AG04450 (cell line): ENCODE measurements at places on chromosomes 1 and 21.

DNA sequence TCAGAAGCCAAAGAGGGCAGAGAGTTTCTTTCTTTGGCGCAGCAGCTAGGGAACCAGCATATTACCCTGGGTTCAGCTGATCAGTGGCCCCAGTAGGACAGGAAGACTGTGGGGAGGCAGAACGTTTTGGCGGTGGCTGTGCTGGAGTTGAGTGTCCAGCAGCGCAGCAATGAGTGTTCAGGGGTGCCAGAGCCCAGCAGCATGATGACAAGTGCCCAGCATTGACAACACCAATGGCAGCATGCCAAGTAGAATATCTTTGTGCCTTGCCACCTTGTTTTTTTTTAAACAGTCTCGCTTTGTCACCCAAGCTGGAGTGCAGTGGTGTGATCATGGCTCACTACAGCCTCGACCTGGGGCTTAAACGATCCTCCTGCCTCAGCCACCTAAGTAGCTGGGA is 106.7 kb upstream of the CDC42BPA start:
- DNase-seq = no peak

DNA sequence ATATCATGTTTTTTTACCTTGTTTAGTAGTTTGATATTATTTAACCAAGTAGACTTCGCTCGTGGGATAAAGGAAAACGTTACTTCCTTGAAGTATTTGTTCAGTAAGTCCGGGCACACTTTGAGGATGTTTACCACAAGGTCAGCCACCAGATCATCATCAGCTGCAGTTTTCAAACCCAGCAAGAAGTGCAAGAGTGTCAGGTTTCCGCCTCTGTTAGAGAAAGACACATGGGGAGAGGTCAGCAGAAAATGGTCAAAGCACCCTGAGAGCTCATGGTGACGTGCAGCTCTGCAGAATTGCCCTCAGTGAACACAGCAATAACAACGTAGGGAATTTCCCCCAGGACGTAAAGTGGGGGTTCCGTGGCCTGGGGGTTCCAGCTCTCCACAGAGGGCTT is 24.4 kb downstream of the URB1 start:
- no peak for DNase-seq

DNA sequence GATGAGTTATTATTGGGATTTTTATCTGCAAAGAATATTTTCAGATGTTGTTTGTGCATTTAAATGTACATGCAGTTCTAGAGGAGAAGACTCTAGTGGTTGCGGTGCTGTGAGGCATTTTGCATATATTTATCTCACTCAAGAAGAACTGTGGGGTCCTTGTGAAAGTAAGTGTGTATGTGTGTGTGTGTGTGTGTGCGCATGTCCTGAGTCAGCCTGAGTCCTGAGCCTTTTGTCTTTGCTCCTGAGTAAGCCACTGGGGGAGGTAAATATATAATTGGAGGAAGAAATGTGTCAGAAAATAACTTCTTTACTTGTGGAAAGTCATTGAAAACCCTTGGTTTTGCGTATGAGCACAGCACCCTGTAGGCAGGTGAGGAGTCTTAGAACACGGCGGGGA is 55.6 kb upstream of the CD34 start:
- no peak for DNase-seq

DNA sequence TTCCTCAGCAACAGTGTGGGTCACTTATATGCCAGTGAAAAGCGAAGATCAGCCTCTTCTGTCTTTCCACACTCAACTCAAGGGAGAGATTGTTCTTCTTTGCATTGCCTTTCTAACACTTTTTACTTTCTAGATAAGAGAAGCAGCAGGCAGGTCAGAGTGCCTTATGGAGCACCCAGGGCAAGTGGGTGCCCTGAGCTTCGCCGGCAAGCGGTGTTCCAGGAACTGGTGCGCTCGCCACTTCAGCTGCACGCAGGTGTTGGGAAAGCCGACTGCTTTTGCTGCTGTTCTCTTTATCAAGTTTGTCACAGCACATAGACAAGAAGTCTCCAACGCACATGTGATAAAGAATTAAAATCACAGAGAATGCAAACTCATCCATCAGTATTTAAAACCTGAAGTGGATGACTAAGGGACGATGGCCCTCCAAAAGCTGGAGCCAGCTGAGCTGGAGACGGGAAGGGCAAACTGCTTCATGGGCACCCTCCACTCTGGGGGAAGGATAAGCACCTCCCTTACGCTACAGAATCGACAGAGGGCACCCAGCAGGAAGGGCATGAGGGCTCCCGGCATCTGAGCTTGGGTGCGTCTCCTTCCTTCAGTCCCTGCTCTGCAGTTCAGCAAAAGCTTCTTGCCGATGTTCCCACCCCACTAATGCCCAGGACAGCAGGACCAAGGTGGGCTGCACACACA is 20.7 kb downstream of the UBE2G2 start:
- DNase-seq = no peak

DNA sequence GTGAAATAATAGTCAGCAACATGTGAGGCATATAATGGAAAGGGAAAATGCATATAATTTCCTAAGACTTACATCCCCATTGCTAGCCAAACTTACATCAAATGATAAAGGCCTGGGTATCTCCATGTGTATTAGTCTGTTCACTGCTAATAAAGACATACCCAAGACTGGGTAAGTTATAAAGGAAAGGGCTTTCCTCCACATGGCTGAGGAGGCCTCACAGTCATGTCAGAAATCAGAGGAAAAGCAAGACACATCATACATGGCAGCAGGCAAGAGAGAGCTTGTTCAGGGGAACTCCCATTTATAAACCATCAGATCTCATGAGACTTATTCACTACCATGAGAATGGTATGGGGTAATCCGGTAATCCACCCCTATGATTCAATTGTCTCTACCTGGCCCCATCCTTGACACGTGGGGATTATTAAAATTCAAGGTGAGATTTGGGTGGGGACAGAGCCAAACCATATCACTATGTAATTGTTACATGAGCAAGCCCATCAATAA is 161.5 kb upstream of the SAMSN1 start:
- no peak for DNase-seq

DNA sequence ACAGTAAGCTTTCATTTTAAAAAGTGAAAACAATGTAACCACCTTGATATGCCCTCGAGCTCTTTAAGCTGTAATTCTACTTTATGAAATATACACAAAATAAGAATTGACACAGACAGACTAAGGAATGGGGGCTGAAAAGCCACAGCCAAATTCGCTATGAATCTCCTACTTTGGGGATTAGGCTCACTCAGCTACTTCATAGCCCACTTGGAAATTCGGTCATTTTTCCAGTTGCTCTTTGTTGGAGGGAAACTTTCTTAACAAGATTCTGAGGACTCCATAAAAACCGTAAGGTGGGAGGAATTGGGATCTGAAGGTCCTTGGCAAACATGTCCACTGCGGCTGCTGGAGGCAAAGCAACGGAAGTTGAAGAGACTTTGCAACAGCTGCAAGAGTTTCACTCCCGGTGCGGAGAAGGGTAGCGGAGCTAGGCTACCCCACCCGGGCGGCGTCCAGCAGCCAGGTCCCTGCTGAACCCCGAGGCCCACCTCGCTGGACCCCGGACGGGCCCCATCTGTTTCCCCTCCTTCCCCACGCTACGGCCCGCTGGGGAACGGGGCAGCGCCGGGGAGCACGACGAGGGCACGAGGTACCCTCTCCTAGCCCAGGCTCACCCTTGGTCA is 634 bp downstream of the MYCBP start:
- DNase-seq = no peak

DNA sequence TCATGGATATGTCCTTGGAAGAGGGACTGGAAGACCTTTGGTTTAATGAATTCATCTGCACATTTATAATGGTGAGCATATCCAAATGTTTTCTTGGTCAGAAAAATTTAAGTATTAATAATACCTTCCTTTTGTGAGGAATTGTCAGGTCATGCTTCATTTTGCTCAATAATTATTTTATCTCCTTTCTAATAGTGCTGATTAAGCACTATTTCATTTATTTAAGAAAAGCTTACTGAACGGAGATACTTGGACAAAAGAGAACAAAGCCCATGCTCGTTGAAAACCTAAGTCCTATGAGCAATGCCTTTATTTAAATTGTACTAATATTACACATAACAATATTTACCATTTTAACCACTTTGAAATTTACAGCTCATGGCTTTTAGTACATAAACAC is 281.5 kb downstream of the PDE4B start:
- no peak for DNase-seq

DNA sequence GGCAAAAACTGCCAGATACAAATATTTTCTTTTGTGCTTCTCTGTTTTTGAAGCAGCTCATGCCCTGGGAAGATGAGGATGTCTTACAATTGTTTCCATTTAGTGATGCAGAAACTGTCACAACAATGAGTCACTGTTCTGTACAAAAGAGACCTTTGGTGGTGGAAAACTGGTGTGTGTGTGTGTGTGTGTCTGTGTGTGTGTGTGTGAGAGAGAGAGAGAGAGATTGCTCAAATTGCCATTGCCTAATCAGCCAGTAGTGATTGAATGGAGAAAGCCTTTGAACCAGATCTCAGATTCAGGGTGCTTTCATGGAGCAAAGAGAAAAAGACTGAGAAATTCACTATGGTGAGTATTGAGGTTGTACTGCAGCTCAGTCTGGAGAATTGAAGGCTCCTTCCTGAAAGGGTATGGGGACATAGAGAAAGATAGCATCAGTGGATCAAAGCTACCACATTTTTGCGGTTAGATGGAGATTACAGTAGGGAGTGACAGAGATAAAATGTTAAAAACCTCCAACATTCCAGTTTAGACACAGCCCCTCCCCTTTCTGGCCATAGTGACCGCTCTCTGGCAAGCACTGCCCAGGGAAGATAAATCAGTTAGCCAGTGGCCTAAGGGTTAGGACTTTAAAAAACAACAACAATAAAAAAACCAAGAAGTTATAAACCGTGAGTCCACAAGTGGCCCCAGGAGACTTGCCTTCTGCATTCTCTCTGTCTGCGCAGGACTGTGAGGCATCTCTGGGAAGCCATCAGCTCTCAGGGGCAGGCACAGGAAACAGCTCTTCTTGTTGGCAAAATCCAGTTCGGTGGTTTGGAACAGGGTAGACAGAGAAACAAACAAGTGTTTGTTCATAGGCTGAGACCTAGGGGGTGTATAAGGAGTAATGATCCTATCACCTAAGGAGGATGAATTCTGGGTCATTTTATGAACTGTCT is 406.5 kb downstream of the DUSP10 start:
- no peak for DNase-seq

DNA sequence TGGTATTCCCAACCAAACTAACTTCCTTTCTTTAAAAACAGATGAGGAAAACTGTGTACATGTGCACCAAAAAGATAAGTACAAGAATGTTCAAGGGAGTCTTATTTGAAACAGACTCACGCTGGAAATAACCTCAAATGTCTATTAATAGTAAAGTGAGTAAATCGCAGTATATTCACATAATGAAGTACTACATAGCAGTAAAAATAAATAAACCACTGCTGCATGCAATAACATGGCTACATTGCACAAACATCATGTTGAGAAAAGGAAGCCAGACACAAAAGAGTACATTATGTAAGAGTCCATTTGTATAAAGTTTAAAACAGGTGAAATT is 5.2 kb upstream of the DENND2D start:
- no peak for DNase-seq

DNA sequence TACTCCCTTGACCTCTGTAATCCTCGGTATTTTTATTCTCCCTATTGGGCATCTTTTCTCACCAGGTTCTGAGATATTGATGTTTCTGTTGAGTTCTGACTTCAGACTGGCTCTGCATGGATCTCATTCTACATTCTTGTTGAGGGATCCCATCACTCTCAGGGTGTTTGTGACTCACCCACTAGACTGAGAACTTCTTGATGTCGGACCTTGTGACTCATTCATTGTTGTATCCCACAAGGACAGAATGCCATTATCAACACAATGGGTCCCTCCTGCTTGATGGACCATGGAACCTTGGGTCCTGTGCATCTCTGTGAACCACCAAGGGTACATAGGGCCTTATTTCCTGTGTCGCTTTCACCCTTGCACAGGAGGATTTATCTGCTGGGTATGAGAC is 174.1 kb downstream of the PBX1 start:
- DNase-seq = no peak

DNA sequence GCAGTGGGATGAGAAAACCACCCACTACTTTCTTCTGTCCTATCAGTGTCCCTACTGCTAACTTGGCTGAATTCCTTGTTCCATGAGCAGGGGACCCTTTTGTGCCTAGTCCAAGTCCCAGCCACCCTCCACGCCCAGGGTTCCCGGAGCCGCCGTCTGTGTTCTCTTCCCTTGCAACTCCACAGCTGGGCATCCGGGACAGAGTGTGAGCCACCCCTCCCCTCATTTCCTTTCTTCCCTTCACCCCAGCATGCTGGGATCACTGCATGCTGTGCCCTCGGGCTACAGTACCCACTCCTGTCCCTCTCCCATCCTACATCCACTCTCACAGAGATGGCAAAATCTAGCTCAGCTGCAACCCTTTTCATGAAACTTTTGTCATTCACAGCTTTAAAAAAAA is 44.5 kb downstream of the PGBD5 start:
- DNase-seq = no peak

- DNase-seq = no peak
These were observed 26.0 kb upstream of the PLEKHG5 start for GRCh38 chr1:6517435-6517851.

GRCh38 chr1:3721955-3722465 is 30.2 kb upstream of the CCDC27 start:
- DNase-seq = no peak

DNA sequence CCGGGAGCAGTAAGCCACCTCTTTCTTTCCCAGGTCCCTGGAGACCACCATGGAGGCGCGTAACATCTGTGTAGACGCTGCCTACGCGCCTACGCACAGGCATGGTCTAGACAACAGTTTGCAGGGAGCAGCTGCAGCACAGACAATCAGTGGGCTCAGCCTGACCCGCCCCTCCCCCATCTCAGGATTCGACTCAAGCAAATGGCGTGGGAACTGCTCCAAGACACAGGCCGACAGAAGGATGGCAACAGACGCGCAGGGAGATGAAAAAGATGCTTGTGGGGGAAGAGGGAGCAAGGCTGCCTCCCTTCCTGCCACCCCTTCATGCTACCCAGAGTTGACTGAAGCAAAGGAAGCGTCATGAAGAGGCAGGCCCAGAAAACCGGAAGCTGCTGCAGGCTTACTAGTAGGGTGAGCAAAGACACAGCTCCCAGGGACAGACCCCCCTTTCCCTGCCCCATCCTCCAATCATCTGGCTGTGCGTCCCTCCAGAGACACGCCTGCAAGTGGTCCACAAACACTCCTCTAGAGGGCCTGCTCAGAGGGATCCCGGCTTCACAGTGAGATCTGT is 19.5 kb downstream of the STK40 start:
- no peak for DNase-seq

- no peak for DNase-seq
These were observed 58.7 kb upstream of the PTGS2 start for GRCh38 chr1:186738926-186739325.

DNA sequence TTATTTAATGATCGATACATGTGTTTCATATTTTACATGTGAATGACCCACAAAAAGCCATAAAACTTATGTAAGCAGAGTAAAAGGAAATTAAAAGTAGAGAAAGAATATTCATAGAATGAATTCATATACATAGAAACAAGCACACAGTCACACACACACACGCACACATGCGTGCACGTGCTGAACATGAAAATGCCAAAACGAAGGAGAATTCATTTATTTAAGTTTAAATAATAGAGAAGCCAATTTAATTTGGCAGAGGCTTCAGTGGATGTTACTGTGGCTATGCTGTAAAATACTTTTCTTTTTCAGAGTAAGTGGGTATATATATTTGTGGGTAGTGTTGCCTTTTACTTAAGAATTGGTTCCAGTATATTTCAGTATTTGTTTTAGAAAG is 145.0 kb upstream of the C21orf91 start:
- no peak for DNase-seq

- DNase-seq = no peak
These were observed 7.2 kb downstream of the MFAP2 start for GRCh38 chr1:16973215-16973614.

- DNase-seq = no peak
These were observed 38.9 kb downstream of the LMO4 start for GRCh38 chr1:87367549-87367948.

GRCh38 chr1:5575396-5575940 is 416.8 kb downstream of the NPHP4 start:
- no peak for DNase-seq
